ENCODE measurements at places on chromosomes 11 and 22.

DNA sequence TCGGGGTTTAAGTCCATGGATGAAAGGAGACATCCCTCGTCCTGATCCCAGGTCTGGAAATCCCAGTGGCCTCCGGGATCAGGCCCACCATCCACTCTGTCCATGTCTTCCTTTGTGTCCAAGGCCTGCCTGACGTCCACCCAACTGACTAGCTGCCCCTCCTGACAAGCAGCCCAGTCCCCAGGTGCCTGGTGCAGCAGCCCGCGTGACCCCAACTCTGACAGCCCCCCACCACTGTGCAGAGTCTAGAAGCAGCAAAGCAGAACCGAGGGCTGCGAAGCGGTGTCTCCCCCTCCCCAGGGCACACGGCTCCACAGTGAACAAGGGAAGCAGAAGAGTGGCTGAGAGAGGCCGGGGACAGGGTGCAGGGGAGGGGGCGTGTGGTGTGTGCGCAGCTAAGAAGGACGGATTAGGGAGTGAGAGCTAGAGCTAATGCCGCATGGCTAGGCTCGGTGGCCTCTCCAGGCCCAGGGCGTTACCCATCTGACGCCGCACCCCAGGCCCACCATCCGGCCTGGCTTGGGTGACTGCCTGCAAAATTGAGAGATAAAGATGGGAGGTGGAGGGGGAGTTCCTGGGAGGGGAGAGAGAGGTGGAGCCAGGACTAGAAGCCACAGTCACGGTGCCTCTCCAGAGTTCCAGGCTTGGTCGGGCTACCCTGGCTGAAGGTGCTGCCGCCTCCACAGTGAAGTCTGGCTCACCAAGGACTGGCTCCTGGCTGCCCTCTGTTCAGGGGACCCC is 16.6 kb upstream of the BAIAP2L2 start:
- no peak for DNase-seq

DNA sequence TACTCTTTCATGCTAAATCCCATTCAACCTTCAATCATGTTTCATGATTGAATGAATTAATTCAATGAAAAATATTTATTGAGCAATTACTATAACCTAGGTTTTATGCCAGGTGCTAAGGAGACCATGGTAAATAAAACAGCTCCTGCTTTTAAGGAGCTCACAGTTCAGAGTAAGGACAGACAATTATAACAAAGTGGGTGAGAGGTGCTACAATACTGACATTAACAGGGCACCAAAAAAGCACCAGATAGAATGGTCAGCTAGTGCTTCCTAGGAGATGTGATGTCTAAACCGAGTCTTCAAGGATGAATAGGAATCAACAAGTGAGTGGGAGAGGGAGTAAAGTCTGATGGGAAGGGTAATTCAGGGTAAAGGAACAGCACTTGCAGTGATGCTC is 366.7 kb downstream of the SOX6 start:
- no peak for DNase-seq

- DNase-seq, result no peak
Observed at GRCh38 chr11:35313066-35313759, 106.1 kb downstream of the SLC1A2 start.

- DNase-seq, result no peak
Observed at GRCh38 chr11:92224407-92225124, at the start of gene FAT3. Gene FAT3 (plus strand): TSS chr11:92224818. CDS start chr11:92352113, 127,295 bp downstream.

- DNase-seq, result no peak
Observed at GRCh38 chr11:44223238-44223637, 86.7 kb downstream of the ALX4 start.

DNA sequence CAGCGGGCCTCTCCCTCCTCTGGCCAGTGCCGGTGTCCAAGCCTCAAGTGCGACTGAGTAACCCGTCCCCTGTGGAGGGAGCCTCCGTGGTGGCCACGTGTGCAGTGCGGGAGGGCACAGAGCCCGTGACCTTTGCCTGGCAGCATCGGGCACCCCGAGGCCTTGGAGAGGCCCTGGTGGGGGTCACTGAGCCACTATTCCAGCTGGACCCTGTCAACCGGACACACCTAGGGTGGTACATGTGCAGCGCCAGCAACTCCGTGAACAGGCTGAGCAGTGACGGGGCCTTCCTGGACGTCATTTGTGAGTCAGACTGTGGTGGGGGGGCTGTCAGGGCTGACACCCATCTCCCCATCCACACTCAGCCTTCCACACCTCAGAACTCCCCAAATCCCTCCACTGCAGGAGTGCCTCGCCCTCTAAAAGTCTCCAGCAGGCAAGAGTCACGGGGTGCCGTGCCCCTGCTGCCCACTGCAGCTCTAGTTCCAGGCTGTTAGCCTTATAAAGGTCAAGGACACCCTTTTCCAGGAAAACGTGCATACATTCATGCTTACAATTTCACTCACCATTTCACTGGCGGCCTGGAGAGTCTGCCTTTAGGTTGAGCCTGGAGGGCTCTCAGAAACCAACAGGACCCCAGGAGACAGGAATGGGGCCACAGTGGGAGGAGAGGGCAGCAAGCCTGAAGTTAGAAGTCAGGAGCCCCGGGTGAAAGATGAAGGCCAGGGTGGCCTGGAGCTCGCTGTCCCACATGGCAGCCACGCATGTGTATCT is 2.6 kb downstream of the VSIG10L2 start:
- no peak for DNase-seq

DNA sequence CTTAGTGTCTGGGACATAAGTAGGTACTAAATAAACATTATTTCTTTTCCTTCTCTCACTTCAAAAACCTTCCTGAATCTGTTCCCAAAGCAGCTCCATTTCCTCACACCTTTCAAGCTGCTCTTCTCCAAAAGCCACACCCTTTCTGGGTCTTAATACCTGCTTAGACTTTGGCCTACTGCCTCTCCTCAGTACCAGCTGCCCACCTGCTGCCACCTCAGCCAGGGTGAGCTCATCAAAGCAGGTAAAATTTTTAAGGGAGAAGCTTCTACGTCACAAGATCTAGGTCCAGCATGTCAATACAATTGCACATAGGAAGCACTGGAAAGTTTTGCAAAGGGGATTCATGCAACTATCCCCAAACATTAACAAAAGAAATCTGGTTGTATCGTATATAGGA is 108.4 kb downstream of the RPL27A start:
- DNase-seq, result no peak

- no peak for DNase-seq
Observed at GRCh38 chr22:28410050-28410816, 269.4 kb downstream of the TTC28 start.

GRCh38 chr11:3981084-3981633 is 113.4 kb upstream of the RRM1 start:
- no peak for DNase-seq

- DNase-seq, result no peak
Observed at GRCh38 chr11:27470166-27470565, 2.4 kb downstream of the LGR4 start.

- DNase-seq, result no peak
Observed at GRCh38 chr11:123228496-123229163, 33.6 kb upstream of the CLMP start.

- peak; percentile 87 for DNase-seq
Observed at GRCh38 chr11:88103337-88104206, 71.7 kb downstream of the RAB38 start.

DNA sequence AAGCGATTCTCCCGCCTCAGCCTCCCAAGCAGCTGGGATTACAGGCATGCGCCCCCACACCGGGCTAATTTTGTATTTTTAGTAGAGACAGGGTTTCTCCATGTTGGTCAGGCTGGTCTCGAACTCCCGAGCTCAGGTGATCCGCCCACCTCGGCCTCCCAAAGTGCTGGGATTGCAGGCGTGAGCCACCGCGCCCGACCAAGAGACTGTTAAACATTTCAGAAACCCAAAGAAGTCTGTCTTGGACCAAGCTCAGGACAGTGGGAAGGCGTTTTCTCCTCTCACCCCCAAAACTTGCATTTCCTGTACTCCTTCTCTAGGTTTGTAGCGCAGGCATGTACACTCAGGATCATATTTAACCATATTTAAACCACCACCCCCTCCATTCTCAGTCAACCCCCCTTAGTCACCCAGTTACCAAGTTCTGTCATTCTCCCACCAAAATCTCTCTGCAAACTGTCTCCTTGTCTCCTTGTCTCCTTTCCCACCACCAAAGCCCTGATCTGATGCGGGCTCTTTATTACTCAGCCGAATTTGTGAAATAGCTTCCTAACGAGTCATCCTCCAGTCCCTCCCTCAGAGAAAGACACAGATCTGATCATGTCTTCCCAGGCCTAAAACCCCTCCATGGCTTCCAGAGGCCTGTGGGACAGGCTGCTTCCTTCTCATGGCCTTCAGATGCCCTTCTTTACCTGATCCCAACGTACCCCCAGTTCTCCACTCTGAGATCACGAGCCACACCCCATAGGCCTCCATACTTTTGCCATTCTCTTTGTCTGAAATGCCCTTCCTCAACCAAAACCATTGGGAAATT is 29.0 kb upstream of the CREB3L1 start:
- DNase-seq, result peak; percentile 71

- no peak for DNase-seq
Observed at GRCh38 chr11:65593518-65594414, 1.8 kb downstream of the KCNK7 start.

GRCh38 chr11:32187111-32187510 is 96.2 kb downstream of the RCN1 start:
- no peak for DNase-seq

- no peak for DNase-seq
Observed at GRCh38 chr11:20035701-20036601, 124.3 kb downstream of the DBX1 start.

GRCh38 chr11:11498195-11498594 is 123.6 kb downstream of the GALNT18 start:
- no peak for DNase-seq

- no peak for DNase-seq
Observed at GRCh38 chr11:79060081-79060953, 380.5 kb downstream of the TENM4 start.

GRCh38 chr11:117841551-117842031 is 17.0 kb upstream of the FXYD2 start:
- no peak for DNase-seq

GRCh38 chr22:43237280-43237679 is 50.3 kb upstream of the TTLL12 start:
- no peak for DNase-seq

DNA sequence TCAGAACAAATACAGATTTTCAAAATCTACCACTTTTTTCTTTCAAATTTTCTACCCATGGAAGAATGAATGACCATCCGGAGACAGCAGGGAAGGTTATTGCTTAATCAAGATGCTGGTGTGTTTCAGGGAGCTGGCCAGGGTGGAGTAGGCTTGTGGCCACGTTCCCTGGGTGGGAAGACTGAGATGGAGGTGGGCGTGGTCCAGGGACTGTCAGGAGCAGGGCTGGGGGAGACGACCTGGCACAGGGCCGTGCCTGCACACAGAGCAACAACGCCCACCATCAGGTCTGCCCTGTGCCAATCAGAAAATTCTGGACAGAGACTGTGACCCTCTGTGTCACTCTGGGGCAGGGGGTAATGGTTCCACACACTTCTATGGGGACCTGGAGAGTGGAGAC is 7.1 kb upstream of the APOBEC3H start:
- DNase-seq, result no peak

DNA sequence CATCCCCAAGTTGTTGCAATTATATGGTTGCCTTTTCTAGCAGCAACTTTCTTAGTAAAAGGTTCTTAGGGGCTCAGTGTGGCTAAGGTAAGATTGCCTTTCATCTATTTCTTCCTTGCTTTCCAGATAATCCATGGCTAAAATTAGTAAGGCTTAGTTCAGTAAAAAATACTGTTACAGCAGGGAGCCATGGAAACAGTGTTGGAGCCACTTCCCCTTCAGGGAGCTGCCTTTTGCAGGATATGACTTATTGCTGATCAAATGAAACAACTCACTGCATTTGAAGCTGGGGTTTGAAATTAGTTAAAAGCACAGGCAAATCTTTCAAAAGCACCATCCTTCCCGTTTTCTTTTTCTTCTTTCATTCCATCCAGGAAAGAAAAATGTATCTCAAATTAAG is 184.3 kb downstream of the C11orf87 start:
- DNase-seq, result no peak

- DNase-seq, result peak; percentile 45
Observed at GRCh38 chr11:63682066-63683021, 1.0 kb downstream of the RTN3 start.

DNA sequence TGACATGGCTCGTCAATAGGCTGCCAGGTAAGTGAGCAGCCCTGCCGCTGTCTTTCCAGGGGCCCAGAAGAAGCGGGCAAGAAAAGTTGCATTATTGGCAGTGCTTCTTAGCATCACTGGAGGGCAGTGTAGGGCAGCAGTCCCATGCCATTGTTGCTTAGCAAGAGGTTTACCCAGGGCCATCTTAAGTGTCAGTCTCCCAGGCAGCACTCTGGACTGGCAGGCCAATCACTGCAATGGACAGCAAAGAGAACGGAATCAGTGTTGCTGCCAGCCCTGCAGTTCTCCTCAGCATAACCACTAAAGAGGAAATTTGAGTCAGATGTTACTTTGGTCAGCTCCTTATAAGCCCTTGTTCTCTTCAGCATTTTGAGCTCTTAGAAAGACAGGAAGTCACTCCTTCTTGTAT is 13.4 kb upstream of the GRK2 start:
- no peak for DNase-seq

GRCh38 chr11:12087075-12088004 is 23.1 kb upstream of the MICAL2 start:
- DNase-seq, result no peak

DNA sequence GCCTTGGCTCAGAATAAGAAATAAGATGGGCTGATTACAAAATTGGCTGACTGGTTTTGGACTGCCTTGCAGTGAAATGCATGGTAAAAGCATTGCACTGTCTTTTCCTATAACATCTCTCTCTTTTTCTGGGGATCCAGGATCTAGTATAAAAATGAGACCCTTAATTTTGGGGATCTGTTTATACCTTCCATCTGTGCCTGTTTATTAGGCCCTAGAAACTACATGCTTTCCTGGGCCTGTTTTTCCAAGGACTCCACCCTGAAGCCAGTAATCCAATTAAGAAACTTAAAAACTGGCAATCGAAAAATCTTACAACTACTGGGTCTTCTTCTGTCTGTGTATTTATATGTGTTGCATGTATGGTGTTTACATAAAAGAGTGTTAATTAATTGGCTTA is 14.5 kb downstream of the HORMAD2 start:
- no peak for DNase-seq

GRCh38 chr11:73564903-73565302 is 33.0 kb downstream of the FAM168A start:
- DNase-seq, result no peak

- DNase-seq, result no peak
Observed at GRCh38 chr11:31690041-31690440, 121.1 kb downstream of the PAX6 start.

DNA sequence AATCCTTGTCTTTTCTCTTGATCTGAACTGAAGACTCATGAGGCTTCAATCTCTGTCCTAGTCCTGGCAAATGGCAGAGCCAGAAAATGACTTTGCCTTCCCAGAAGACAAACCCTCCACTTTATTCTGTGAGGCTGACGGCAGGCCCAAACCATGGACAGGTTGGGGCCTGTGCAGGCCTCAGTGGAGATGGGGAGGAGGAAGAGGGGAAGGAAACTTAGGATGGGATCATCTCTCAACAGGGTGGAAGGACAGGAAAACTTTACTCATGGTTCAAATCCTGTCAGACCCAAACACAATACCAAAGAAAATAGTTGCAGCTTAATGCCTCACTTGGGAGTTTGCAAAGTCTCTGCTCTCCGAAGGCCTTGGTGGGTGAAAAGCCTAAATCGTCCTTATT is 9.8 kb downstream of the RPL27A start:
- DNase-seq, result no peak
